IMR-90 (cell line): ENCODE measurements at places on chromosomes 11 and 22. TPM values are rescaled to one million over a fixed set of nuclear protein-coding genes. Genes with fewer than 3 reads are reported as not detected.

DNA sequence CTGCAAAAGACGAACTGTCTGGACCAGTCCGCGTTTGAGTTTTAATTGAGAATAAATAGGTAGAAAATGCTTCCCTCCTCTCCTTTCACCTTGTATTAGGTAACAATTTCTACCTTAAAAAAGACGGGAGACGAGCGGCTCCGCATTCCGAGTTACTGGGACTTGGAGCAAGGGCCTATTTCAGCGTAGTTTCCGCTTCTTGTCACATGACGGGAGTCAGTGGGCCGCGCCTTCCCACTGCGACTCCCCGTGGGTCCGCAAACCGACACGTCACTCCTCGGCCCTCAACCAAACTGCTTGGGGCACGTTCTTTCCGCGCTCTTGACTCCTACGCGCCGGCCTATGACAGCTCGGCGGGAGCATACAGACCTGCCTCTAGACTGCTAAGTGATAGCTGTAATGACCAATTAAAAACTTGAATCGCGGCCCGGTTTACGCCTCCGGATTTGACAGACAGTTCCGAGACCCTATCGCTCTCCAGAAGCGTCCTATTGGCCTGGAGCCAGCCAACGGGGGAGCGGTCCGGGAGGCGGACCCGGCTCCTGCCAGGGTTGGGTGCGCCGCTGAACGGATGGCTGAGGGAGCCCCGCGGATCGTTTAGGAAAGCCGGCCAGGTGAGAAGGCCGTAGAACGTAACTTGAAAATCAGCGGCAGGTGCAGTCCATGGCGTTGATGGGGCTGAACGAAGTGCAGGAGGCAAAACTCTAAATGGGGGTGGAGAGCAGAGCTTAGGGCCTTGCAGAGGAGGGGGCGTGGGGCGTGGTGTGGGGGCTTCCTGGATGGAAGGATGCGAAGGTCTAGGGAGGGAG is at the start of gene STT3A:
Gene STT3A (plus strand): TSS at position 548 of the 809 bp plus-strand sequence. CDS start 3,064 bp downstream, outside the sequence.
- DNase-seq: peak; percentile 100

DNA sequence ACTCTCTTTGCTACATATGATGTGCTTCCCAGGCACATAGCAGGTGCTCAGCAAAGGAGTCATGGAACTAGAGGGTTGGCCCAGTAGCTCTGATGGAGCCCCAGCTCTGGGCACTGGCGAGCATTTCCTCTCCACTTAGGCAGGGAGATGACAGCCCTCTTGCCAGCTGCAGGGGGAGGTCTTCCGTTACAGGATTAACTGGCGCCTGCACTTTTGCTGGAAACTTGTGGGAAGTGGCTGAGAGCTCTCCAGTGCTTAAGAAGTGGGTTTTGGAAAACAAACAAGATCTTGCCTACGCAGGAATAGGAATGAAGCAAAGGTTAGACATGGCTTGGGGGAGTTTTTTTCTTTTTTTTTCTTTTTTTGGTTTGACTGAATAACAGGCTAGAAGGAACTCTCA is 75.5 kb downstream of the MICAL2 start:
- peak; percentile 87 for DNase-seq

DNA sequence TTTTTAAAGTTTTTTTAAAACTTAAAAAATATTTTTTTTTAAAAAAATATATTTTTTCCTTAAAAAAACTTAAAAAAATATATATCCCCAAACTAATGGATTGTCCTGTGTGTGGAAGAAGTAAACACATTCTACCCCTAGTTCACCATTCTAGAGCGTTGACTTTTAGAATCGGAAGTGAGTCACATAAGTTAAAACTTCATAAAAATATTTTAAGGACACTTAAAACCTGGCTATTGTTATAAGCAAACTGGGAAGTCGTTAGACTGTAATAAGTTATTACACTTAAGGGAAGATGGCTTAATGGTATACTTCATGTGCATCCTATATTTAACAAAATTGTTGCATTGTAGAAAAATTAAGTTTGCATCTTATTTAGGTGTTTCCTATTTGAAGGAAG is 21.1 kb downstream of the FAM118B start:
- DNase-seq: no peak

APOA4 gene
- not detected in 2 replicates for total RNA-seq

OR52E8 gene
- total RNA-seq: not detected in 2 replicates

DEUP1 gene
- total RNA-seq: not detected in 2 replicates

TUBA8 gene
- total RNA-seq: 1.4 and 1.9 TPM in 2 replicates
